ENCODE measurements at places on chromosomes 12 and 14.

DNA sequence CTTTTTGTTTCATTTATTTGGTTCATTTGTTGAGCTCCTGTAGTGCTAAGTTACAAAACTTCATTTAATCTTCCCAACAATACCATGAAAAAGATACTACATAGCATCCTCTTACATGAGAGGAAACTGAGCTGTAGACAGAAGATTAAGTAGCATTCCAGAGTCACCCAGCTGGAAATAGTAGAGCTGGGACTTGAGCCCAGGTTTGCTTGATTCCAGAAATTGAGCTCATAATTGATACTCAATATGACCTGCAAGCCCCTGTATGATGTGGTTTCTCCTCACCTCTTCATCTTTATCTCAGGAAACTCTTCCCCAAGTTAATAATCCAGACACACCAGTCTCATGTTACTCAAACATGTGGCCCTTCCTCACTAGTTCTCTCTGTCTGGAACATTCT, 87.0 kb upstream of the DAAM1 start:
- no peak for DNase-seq

DNA sequence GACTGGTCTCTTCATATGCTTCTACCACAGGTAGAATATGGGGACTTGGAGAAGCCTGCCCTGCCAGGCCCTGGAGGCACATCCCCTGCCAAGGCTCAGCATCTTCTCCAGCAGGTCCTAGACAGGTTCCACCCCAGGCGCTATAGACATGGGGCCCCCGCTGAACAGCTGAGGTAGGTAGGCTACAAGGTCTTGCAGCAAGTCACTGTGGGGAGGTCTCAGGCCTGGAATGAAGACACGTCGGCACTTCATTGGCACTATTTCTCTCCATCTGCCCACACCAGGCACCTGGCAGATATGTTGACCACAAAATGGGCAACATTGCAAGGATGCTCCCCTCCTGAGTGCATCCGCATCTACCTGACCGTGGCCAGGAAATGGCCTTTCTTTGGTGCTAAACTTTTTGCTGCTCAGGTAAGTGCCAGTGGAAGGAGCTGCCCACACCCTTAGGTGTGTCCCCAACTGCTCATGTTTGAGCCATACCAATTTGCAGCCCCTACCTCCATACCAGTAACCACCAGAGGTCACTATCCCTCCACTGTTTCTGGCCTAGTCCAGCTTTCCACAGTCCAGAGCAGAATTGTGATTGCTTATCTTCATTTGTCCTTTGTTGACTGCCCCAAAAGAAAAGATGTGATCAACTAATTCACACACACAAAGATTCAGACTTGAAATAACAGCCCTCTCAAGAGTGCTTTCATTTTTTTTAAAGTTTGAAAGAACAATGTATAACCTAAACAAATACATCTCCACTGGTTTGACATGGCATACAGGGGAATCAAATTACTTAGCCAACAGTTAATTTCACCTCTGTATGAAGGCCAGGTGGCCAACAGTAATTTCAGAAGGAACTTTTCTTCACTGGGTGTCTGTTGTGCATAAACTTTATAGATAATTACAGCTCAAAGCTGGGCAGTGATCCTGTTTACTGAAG, 16.1 kb downstream of the PIGH start:
- DNase-seq, result no peak

GRCh38 chr14:52553671-52554575, 1.3 kb downstream of the GPR137C start:
- DNase-seq, result peak; percentile 60

- no peak for DNase-seq
These were observed 8.2 kb downstream of the KRT84 start for GRCh38 chr12:52377266-52377665.

DNA sequence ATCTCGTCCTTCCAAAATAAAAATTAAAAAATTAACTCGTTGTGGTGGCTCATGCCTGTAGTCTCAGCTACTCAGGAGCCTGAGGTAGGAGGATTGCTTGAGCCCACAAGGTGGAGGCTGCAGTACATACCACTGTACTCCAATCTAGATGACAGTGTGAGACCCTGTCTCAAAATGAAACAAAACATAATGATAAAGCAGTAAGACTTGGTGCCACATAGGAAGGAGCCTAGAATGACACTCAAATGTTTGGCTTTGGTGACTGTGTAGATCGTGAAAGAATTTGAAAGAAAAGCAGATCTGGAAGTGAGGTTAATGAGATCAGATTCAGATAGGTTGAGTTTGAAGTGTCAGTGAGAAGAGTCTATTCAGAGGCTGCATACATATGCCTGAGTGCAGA, 150.1 kb upstream of the ATP2B1 start:
- no peak for DNase-seq

- no peak for DNase-seq
These were observed 333.9 kb downstream of the CEP128 start for GRCh38 chr14:80607430-80608190.

Measured in NCI-H2081 treated with DMSO at 0.1 percent for 48 hours (cell line).